ENCODE measurements at places on chromosomes 5 and 9. TPM values are rescaled to one million over a fixed set of nuclear protein-coding genes. Genes with fewer than 3 reads are reported as not detected.

CATSPER3 gene
- not detected for total RNA-seq

LCN1 gene
- not detected for total RNA-seq

BAAT gene
- total RNA-seq, result not detected

NOXA1 gene
- 0.46 TPM for total RNA-seq

RANBP3L gene
- not detected for total RNA-seq

NUP214 gene
- total RNA-seq, result 8.4 TPM

PTGS1 gene
- total RNA-seq, result under 0.01 TPM

POLR3G gene
- total RNA-seq, result 13.6 TPM

Data from epithelial cell of umbilical artery (primary cell).